A172 (cell line): ENCODE measurements at places on chromosomes 6 and 20. TPM values are rescaled to one million over a fixed set of nuclear protein-coding genes. Genes with fewer than 3 reads are reported as not detected.

ACTL10 gene
- total RNA-seq = not detected in 2 replicates

PTCRA gene
- total RNA-seq = not detected in 2 replicates

SLC26A8 gene
- not detected in 2 replicates for total RNA-seq

SLC35B2 gene
- 112 and 137 TPM in 2 replicates for total RNA-seq

C20orf202 gene
- total RNA-seq = not detected in 2 replicates

HLA-DQB1 gene
- total RNA-seq = not detected in 2 replicates

NAPB gene
- 6.4 and 6.6 TPM in 2 replicates for total RNA-seq

RHAG gene
- not detected in 2 replicates for total RNA-seq

BEND3 gene
- total RNA-seq = 2.3 and 3.5 TPM in 2 replicates

C2 gene
- 0.69 TPM in 1 of 2 replicates, not detected in the other for total RNA-seq

TRIM15 gene
- total RNA-seq = not detected in 2 replicates

DNA sequence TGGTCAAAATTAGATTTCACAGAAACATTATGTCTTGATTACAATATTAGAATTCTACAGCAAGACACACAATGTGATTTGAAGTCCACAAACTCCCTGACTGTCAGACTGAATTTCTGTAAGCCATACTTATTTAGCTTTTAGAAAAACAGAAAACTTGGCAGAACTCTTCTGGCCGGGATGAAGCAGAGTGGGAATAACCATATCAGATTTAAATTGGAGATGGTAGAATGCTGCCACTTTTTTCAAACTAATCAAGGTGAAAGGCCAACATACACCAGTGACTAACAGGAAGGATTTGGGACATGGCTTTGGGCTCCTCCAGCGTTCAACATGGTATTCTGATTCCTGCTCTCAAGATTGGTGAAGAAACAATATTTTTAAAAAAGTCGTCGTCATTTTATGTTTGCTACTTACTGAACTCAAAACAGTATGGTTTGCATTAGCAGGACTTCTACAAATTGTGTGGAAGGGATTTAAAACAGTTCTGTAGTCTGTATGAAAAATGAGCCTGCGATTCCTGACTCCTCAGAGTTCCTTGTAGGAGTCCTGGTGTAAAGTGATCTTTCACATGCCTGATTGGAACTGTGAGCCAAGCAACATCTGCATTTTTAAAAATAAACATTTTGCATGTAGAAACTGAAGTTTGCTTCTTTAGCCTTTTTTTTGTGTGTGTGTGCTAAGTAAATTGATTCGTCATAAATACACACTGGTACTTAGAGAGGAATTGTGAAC is 297.9 kb upstream of the SOX4 start:
- no peak for DNase-seq

DNA sequence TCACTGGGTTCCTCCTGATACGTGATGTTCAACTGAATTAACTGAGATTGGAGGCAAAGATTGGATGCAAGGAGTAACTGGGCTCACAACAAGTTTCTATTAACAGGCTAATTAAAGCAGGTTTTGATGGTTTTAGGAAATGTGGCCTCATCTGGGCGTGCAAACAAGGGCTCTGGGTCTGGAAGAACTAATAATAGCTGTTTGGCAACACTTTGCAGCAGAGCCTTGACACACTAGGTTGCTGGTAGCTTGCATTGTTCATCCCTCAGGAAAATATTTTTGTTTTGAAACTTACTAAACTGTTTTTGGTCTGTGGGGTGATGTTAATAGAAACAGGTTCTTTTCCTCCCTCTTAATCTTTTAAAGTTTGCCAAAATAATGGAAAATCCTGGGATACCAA is 117.2 kb upstream of the CD93 start:
- no peak for DNase-seq

DNA sequence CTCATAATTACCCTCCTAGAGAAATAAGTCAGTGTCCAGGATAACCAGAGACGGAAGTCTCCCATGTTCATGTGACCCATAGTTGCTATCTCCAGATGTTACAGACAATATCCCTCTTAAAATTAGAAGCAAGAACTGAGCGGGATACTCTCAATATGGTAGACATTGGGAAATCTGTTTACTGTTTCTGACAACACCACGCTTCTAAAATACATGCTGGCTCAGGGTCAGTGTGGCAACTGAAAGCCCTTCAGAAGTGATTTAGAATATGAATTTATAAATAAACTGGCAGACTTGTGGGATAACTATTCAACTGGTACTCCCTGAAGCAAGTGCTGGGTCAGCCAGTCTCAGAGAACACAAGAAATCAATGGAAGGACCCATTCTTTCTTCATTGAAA is 108.6 kb downstream of the TASP1 start:
- DNase-seq = no peak

DNA sequence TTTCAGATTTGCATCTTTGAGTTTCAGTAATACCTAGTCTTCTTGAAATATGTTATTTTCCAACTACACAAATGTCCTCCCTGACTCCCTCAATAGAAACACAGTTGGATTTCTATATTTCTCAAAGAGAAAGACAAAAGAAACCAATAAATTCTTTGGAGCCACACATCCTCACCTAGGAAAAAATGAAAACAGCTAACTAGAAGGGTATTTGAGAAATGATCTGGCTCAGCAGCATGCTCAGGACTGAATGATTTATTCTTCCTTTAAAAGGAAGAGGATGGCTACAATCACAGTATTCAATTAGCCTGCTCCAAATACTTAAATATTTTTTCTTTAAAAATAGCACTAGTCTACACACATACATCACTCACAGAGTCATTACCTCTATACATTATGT is 196.4 kb upstream of the TENT5A start:
- no peak for DNase-seq

GRCh38 chr6:73739096-73739495 is 43.1 kb downstream of the CD109 start:
- DNase-seq = peak; percentile 55

DNA sequence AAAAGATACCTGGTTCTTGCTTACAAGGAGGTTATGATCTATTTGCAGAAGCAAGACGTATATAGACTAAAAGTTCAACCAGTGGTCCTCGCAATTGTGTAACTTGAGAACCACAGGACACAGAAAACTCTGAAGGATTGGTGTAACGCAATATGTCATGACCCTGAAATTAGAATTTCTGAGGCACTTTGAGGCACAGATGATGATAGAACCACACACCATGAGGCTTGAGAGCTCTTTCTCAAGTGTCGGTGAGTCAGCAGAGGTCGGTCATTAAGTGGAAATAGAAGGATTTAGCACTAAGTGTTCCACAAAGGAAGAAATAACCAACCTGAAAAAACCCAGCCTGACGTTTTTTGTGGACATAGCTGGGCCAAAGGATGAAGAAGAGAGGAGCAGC is 15.3 kb upstream of the CCN2 start:
- DNase-seq = peak; percentile 26

GRCh38 chr6:129645830-129646579 is 64.0 kb downstream of the ARHGAP18 start:
- no peak for DNase-seq

DNA sequence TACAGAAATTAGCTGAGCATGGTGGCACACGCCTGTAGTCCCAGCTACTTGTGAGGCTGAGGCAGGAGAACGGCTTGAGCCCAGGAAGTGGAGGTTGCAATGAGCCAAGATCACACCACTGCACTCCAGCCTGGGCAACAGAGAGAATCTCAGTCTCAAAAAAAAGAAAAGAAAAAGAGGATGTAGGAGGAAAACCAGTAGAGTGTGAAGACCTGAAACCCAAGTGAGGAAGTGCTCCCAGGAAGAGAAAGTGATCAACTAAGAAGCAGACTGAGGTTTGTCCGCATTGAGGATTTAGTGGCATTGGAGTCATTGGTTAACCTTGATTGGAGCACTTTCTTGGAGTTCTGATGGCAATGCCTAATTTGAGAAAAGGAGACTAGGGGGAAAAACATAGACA is 20.6 kb upstream of the TASP1 start:
- no peak for DNase-seq

GRCh38 chr20:12775041-12775440 is 233.7 kb upstream of the SPTLC3 start:
- DNase-seq = no peak

GRCh38 chr20:50681359-50682064 is 9.8 kb downstream of the RIPOR3 start:
- no peak for DNase-seq

GRCh38 chr6:26016245-26016962 is 53.8 kb downstream of the TRIM38 start:
- no peak for DNase-seq

DNA sequence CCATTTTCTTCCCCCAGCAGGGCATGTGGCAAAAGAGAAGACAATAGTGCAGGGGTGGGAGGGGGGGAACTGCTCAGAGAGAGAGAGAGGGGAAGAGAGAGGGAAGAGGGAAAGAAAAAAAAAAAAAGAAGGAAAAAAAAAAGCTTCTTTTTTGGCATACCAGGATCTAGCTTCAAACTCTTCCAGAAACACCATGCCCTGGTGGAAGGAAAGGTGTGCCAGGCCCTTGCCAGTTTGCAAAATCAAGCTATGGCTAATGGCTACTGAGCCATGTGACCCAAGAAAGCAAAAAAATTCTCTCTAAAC is 326 bp downstream of the ZMYND8 start:
- DNase-seq = no peak

- DNase-seq = no peak
These were observed 137.1 kb downstream of the PACRG start for GRCh38 chr6:162864911-162865310.

DNA sequence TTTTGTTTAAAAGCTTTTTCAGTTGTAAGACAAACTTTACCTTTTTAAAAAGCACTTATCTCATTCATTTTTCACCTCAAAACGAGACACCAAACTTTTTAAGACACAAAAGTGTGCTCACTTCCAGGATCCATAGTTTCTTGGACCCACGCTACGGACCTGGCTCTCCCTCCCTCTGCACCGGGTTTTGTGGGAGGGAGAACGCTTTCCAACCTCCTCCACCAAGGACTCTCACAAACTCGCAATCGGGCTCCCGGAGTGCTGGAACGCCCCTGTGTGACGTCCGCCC is 436 bp downstream of the CAGE1 start:
- no peak for DNase-seq

DNA sequence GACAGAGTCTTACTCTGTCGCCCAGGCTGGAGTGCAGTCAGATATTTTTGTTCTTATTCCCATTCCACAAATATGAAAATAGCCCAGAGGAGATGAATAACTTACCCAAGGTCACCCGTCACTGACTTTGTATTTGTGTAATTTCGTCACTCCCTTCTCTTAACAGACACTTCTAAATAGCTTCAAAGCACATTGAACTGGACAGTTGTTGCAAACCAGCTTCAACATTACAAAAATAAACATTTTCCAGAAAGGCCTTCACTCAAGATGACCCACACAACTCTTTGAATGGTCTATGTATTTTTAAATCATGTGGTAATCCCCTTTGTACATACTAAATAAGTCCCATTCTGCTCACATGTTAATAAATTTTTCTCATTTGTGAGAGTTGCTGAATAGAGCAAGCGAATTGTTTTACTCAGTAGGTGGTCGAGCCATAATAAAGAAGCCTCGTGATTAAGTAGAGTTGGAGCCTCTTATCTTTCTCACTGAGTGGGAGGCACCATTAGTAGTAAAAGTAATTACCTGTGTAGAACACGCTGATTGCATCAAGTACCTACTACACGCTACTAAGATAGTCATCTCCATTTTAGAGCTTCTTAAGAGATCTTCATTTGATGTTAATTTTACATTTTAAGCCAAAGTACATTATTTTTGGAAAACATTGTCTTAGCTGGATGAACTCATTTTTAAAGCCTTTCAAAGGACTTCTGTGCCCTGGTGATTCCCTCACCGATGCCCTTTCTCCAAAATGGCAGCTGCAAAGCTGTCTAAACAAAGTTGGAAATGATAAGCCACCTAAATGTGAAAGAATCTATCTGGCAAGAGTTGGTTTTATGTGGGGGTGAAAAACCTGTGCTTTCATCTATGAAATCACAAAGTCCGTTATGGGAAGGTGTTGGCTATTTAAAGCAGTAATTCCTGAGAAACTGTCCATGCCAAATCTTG is 110.0 kb downstream of the TSHZ2 start:
- no peak for DNase-seq

- DNase-seq = no peak
These were observed 79.1 kb downstream of the UTRN start for GRCh38 chr6:144364208-144364720.

- no peak for DNase-seq
These were observed 272.2 kb upstream of the FLRT3 start for GRCh38 chr20:14609328-14610221.

DNA sequence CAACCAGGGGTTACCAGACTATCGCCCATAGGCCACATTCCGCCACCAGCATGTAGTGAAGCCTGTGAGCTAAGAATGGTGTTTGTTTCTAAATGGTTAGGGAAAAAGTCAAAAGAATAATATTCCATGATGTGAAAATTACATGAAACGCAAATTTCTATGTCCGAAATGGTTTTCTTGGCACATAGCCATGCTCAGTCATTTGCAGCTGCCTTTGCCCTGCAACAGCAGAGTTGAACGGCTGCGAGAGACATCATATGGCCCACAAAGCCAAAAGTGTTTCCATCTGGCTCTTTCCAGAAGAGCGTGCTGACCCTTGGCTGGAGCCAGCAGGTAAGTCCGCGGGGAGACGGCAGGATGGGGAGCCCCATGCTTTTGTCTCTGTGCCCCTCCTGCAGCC is 60.7 kb downstream of the FAM120B start:
- DNase-seq = no peak

DNA sequence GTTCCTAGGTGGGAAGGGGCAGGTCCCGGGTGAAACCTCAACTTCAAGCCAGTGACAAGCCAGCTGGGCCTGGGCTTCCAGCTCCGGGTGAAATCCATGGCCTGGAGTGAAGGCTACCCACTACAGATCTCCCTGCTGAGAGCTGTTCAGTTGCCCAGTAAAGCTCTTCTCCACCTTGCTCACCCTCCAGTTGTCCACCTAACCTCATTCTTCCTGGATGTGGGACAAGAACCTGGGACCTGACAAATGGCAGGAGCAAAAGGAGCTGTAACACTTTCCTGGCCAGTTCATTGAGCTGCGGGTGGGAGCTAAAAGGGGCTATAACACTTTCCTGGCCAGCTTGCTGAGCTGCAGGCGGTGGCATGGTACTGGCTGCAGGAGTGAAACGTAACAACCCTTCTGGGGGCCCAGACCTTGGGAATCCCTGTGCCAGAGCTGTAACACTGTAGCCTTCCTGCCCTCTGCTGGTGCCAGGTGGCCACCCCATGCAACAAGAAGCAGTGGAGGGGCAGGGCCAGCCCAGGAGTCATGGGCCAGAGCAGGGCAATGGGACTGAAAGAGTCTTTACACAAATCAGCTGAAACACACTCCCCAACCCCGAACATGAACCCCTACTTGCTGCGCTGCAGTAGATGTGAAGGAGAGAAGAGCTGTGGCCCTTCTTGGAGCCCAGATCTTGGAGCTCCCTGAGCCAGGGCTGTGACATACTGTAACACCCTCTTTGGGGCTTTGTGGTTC is 3.6 kb upstream of the HINT3 start:
- DNase-seq = no peak

DNA sequence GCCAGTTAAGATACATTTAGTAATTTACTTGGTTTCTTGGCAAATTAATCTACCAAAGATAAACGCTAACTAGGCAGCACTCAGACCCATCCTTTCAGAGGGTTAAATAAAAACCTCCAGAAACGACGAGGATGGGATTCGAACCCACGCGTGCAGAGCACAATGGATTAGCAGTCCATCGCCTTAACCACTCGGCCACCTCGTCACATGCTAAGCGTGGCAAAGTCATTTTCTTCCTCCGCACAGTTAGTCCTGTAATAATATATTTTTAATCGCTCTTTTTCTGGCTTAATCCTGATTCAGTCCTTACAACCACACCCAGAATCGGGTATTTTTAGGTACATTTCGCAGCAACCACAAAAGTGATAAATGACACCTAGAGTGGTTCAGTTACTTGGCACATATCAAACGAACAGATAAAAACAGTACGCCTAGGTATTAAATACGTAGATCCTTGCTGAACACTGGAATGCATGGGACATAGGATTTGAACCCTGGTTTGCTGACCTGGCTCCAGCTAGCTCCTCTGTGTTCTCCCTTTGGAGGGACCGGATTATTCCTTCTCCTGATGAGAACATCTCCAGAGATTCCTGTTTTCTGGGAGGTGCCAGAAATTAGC is 71.6 kb downstream of the GPX5 start:
- peak; percentile 85 for DNase-seq
